ENCODE measurements at places on chromosomes 2 and 18. TPM values are rescaled to one million over a fixed set of nuclear protein-coding genes. Genes with fewer than 3 reads are reported as not detected.

SLC38A11 gene
- total RNA-seq, result 0.12 TPM

SCN2A gene
- 0.36 TPM for total RNA-seq

OR6B2 gene
- total RNA-seq, result not detected

CFC1 gene
- not detected for total RNA-seq

ANKRD30BL gene
- not detected for total RNA-seq

MEX3C gene
- total RNA-seq, result 47.7 TPM

CAVIN2 gene
- 1.9 TPM for total RNA-seq

COL3A1 gene
- 3,798 TPM for total RNA-seq

ADNP2 gene
- 27.1 TPM for total RNA-seq

EPB41L3 gene
- total RNA-seq, result 32.0 TPM

MRO gene
- total RNA-seq, result 0.73 TPM

RAB17 gene
- not detected for total RNA-seq

CLEC4F gene
- total RNA-seq, result not detected

PRSS56 gene
- total RNA-seq, result not detected

CASP8 gene
- total RNA-seq, result 29.4 TPM

CAPN14 gene
- 0.32 TPM for total RNA-seq

NLRC4 gene
- total RNA-seq, result not detected

B4GALT6 gene
- total RNA-seq, result 4.9 TPM

HMSD gene
- total RNA-seq, result 0.49 TPM

NPHP1 gene
- total RNA-seq, result 4.4 TPM

All from hair follicle dermal papilla cell (primary cell).